ENCODE measurements at places on chromosomes 2 and 18.
A peak's percentile ranks its signal among the peaks of the same experiment; 100 is the strongest.

DNA sequence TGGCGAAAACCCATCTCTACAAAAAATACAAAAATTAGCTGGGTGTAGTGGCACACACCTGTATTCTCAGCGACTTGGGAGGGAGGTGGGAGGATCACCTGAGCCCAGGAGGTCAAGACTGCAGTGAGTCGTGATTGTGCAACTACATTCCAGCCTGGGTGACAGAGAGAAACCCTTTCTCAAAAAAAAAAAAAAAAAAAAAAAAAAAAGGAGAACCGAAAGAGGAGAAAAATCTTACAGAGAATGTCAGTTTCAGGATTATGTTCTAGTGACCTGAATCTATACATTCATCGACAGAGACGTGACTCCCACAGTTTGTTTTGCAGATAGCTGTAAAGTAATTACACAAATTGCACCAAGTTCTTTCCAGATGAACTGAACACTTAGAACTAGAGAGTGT lies 187.8 kb downstream of the FTCDNL1 start:
- DNase-seq: no peak

GRCh38 chr2:238574490-238575271 lies 148.0 kb downstream of the ASB1 start:
- no peak for DNase-seq

DNA sequence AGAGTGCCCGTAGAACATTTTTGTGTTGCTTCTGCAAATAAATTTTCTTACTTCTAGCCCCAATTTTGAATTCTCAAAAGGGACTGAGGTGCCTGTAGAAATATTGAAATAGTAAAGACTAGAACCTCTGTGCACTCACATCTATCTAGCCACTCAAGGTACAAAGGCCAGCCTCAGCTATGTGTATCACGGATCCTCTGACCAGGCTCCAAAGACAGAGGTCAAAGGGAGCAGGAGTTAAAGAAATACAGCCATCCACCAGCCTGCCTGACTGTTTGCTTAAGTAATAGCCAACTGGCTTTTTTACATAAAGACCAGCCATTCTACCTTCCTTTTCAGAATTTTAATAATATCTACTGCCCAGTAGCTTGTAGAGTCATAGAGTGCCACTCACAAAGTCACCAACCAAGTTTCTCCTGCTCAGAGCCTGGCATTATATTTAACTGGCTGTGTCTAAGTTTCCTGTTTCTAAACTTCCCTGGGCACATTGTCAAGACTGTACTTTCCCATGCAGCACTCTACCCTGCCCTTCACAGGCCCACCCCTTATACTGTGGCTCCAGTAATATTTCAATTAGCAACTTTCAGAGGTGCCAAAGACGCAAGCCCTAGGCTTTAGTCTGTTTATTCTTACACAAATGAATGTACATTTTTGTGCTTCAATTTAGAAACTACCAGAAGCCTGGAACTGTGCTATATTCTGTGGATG lies 338.3 kb upstream of the NT5C1B start:
- DNase-seq: no peak

DNA sequence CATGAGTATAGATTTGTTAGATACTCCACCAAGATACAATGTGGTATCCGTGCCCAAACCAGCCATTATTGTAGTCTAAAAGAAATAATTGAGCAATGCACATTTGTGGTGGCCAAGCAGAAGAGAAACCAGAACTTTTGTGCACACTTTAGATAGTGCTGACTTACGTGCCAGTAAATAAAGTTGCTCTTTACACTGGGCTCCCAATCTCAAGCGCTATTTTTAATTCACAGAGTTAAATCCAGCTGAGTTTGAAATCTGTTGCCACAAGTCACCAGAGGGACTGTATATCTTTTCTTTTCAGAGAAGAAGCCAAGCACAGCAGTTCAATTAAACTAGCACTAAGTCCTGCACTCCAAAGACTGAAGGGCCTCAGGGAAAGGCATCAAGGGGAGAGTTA lies 680.4 kb downstream of the TDRD15 start:
- DNase-seq: no peak

DNA sequence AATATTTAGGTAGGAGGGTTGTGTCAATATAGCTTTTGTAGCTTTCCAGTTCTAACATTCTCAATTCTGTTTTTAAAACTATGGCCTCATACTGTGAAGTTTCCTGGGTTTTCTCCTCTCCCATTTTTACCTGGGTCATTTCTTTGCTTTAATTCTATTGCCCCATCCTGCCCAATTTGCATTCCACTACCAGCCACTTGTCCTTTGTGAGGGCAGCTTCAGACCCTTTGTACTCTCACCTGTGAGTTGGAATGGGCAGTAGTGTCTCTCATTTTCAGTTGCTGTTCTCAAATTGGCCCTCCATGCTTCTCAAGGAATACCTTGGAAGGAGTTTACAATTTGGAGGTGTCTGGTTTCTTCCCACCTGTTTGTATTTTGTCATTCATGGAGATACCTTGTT lies 108.4 kb downstream of the CAMKMT start:
- no peak for DNase-seq

- no peak for DNase-seq
These were observed 1224.8 kb downstream of the SUCLG1 start for GRCh38 chr2:83234246-83234645.

GRCh38 chr18:5747678-5748077 lies 147.6 kb downstream of the TMEM200C start:
- no peak for DNase-seq

- DNase-seq: peak; percentile 55
These were observed at the start of gene CEBPZOS for GRCh38 chr2:37196320-37197195. Gene CEBPZOS (plus strand): TSS chr2:37196496. CDS start chr2:37199705, 3,209 bp downstream.

DNA sequence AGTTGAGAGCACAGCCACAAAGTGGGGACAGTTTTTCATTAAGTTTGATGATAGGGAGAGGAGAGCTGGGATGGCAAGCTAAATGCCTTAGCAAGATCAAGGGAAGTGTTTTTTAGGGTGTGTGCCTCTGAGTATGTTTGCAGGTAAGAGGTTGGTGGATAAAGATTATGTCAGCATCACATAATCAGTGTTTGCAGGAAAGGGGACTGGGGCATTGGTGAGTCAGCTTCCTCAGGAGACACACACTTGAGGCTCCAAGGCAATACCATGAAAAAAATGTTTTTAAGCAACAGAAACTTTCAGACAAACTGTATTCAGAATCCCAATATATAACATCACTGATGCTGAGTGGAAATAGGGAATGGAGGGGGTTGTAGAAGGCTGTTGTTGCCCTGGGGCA lies 25.4 kb upstream of the DTNB start:
- no peak for DNase-seq

GRCh38 chr18:40911582-40912254 lies 1043.3 kb upstream of the PIK3C3 start:
- DNase-seq: no peak

DNA sequence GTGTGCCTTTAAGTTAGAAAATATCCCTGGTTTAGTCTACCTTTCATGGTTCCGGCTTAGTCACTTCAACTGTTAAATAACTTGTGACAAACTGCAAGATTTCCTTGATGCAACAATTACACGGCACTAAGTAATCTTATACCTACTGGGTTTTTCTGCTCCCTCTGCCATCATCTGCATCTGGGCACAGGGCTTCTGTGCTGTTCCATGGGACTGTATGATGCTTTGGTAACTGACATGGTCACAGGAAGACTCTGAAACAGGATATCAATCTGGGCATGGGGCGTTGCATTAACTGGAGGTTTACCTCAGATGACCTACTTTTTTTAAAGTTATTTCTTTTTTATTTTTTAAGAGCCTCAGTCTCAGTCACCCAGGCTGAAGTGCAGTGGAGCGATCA lies 365.4 kb downstream of the SS18 start:
- DNase-seq: no peak

GRCh38 chr2:70009762-70010575 lies 48.5 kb upstream of the ASPRV1 start:
- no peak for DNase-seq

Measured in SHP77 treated with DMSO at 0.1 percent for 48 hours (cell line).